ENCODE measurements at places on chromosomes 2 and 18.

- no peak for DNase-seq
Observed at GRCh38 chr2:36568516-36569246, 29.3 kb downstream of the FEZ2 start.

GRCh38 chr2:241011751-241012510 is 13.5 kb downstream of the SNED1 start:
- no peak for DNase-seq

DNA sequence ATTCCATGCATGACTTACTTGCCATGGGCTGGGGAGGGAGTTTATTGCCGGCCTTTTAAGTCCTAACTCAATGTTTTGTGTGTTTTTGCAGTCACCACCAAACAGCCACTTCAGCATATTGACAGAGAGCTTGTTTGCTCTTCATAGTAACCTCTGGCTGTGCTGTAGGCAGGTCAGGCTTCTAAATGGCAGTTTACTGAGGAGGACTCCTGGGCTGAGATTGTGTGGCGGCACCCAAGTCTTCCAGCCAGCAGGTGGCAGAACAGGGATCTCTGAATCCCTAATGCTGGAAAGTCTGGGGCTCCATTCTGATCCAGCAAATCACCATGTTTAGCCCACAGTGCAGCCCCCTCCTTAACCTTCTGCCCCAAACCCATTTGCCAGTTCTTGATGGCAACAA is 121.2 kb downstream of the CAPN13 start:
- DNase-seq, result no peak

GRCh38 chr2:237590272-237591140 is at the start of gene RAB17:
Gene RAB17, minus strand, starts transcription at chr2:237590734. Its CDS starts 4,580 bp downstream, at chr2:237586154.
- DNase-seq, result no peak

GRCh38 chr18:66682855-66683322 is 79.0 kb upstream of the CDH19 start:
- DNase-seq, result peak; percentile 81

All from Ammon's horn (tissue), 1 donor.